ENCODE measurements at places on chromosomes 3 and 15. TPM values are rescaled to one million over a fixed set of nuclear protein-coding genes. Genes with fewer than 3 reads are reported as not detected.

The SNX22 gene
- 1.1 TPM for polyA plus RNA-seq

The CYP8B1 gene
- 0.09 TPM for polyA plus RNA-seq

The RARB gene
- polyA plus RNA-seq = 10.5 TPM

The TCTA gene
- 15.8 TPM for polyA plus RNA-seq

The EPHB1 gene
- 49.5 TPM for polyA plus RNA-seq

The STRC gene
- 0.90 TPM for polyA plus RNA-seq

The CORO2B gene
- 4.4 TPM for polyA plus RNA-seq

The PIAS1 gene
- polyA plus RNA-seq = 31.8 TPM

The RHOV gene
- 0.34 TPM for polyA plus RNA-seq

DNA sequence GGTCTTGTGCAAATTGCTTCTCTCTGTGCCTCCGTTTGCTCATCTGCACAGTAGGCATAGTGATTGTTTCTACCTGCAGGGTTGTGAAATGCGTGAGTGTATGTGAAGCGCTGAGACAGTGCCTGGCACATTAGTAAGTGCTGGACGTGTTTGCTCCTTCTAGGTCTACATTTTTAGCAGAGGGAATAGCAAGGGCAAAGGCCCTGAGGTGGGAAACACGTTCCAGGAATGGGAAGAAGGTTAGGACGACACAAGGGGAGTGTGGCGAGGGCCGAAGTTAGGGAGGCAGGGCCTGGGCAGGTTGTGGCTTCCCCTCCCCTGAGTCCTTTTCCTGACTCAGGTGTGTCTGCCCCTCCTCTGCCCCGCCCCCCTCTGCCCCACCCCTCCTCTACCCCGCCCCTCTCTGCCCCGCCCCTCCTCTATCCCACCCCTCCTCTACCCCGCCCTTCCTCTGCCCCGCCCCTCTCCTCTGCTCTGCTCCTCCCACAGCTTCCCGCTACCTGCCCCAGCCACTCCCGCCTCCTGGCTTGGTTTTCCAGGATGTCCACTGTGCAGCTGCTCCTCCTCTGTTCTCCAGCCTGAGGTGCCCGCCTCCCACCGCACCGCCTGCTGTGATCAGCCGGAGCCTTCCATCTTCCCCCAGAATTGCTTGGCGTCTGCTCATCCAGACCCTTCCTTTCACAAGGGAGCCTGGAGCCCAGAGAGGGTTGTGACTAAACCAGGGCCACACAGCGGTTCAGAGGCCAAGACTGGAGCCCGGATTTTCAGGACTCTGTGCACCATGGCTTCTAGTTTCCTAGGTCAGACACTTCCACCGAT is 31.1 kb upstream of the SMAD6 start:
- no peak for DNase-seq

- no peak for DNase-seq
These were observed 4.5 kb upstream of the C15orf39 start for GRCh38 chr15:75197062-75197630.

DNA sequence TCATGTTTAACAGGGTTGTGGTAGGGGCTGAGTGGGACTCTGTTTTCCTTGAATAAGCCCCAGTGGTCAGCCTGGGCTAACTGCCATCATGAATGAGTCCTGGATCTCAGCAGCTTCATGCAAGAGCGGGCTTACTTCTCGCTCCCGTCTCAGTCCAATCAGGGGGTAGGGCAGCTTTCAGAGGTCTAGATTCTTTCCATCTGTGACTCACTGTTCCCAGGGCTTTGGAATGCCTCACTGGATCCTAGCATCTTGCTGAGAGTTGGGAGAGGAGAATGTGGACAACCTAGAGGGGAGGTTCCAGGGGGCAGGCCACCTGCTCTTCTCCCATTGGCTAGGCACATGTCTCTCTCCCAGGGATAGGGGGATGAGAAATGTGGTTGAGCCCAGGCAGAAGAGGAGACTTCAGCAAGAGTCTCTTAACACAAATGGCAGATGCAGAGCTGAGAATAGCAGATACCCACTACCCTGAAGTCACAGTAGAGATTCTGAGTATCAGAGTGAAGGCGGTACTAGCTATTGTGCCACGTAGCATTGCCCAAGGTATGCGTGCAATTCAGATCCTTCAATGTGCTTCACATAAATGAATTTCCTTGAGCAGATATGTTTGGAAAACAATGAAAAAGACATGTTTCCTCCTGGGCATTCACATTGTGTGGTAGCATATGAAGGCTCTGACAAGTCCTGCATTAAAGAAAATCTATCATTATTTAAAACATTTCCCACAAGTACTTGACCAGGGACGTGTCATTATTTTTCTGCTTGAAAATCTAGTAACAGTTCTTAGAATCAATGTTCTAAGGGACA is 257.7 kb upstream of the PROK2 start:
- no peak for DNase-seq

DNA sequence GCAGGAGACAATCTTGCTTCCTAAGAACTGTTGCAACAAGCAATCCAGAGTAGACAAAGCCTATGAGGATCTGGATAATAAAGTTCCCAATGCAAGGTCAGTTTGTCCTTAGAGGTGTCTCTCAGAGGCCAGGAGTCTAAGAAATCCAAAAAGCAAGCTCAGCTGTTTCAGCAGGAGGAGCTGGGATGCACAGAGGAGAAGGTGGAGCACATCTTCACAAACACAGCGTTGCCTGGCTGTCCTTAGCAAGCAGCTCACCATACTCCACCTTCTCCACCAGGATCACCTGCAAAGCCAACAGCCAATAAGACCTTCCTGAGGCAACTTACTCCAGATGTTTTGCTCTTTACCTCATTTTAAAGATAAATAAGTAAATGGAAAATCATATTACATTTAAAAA is 365 bp downstream of the ZBED2 start:
- no peak for DNase-seq

- no peak for DNase-seq
These were observed 6.6 kb downstream of the DTWD1 start for GRCh38 chr15:49627407-49627877.

DNA sequence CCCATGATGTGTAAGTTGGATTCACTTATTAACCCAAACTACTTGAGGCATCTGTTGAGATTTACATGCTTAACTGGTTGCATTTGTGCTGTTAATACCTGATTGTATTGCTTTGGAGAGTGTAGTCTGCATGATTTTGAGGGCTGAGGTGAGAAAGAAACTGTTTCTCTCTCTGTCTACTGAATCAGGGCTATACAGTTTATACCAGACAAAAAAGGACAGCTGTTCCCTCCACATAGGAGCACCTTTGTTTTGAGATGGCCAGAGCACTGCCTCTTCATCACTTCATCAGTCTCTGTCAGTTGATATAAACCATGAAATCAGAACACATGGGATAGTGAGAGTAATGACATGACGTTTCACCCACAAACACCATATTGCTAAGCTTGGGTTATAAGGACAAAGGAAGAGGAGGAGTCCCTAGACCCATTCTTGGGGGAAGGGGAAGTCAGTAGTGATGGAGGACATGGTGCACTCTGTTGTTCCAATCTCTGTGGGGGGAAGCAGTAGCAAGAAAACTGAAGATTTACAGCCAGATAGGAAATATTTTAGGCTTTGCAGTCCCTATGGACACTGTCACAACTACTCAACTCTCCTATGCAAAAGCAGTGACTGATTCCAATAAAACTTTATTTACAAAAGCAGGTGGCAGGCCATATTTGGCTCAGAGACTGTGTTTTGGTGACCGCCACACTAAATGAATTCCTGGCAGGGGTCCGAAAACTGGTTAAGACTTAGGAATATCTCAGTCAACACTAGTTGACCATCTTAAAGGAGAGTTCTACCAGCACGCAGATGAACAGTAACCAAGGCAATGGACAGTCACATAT is 123.9 kb upstream of the NR2E3 start:
- DNase-seq = no peak

DNA sequence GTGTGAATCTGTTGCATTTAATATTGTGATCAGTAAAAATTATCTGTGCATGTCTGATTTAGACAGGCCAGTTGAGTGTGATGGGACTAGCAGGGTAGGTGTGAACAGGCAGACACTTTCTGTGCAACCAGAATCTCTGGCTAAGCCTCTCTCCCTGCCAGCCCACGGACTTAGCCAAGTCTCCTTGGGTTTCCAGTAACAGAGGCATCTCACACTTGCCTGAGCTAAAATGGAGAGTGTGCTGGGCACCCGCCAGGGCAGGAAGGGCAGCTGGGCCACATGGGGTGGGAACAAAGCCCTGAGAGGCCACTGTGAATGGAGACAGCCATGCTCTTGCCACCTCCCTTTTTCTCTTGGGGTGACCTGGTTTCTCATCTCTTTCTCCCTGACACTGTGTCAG is 12.5 kb upstream of the RPS27L start:
- no peak for DNase-seq

DNA sequence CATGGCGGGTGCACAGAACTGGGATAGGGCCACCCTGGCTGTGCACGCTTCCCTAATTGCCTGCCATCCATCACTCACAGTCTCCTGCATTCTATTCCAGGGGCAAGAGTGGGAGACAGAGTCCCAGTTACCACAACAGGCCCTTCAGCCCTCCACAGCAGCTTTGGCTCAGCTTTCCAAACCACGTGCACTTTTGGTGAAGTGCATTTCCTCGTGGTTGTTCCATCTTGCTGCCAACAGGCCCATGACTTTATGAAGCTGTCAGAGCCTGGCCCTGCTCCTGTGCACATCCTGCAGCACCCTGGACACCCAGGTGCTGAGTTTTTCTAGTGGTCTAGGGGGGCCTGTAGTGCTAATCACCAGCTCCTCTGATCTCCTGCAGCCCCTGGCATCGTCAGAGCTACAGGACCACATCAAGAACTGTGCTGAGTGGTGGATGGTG is 110.2 kb downstream of the ADCY5 start:
- no peak for DNase-seq

DNA sequence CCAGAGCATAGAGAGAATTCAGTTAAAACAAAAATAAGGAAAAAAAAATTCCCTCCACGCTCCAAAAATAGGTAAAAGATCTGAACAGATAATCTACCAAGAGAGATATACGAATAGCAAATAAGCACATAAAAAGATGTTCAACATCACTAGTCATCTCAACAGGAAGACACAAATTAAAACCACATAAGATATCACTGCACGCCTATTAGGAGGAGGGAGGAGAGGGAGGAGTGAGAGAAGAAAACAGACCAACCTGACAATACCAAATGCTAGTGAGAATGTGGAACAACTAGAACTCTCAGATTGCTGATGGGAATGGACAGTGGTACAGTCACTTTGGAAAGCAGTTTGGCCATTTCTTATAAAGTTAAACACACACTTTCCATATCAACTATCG is 212.5 kb downstream of the FMN1 start:
- DNase-seq = no peak

GRCh38 chr3:52317208-52318000 is 1.3 kb downstream of the DNAH1 start:
- DNase-seq = no peak

- DNase-seq = no peak
These were observed 263.7 kb upstream of the LMCD1 start for GRCh38 chr3:8237893-8238292.

- DNase-seq = no peak
These were observed 3.3 kb downstream of the ANKRD63 start for GRCh38 chr15:40279437-40280141.

GRCh38 chr3:101340591-101340990 is 20.2 kb upstream of the IMPG2 start:
- no peak for DNase-seq
